ENCODE measurements at places on chromosomes 12 and 14. TPM values are rescaled to one million over a fixed set of nuclear protein-coding genes. Genes with fewer than 3 reads are reported as not detected.

DNA sequence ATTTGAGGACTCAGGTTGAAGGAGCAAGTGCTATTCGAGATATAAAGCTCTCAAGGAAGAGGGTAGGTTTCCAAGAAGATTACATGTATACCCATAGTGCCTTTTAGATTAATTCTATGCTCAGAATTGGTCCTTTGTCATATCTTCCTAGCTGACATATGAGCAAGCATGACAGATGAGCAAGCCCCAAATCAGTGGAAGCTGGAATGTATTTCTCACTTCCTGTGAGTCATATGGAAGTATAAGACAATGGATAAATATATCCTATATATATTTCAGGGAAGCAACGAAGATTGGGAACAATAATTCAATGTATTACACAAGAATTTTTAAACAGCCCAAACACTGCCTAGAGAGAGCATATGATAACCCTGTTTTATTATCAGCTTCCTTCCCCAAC, 674.1 kb upstream of the ATXN7L3B start:
- DNase-seq: peak; percentile 59

GRCh38 chr14:38762845-38763244, 340.2 kb downstream of the SEC23A start:
- DNase-seq: no peak

Gene CBX5
- total RNA-seq: 54.6 TPM

DNA sequence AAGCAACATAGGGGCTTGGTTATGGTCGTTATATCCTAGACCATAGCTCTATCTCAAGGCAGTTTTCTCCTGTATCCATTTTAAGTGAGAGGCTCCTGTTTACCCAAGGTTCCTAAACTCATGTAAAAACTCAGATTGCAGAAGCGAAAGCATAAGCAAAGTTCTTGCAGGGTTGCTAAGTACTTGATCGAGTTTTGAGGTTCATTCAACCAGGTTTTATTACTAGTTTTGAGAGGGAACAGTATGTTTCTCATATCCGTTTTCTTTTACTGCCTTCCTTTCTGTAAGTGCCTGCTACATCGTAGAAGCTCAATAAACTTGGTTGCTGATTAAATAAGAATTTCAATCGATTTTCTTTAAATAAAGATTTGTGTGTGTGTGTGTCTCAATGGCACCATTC, 5.1 kb downstream of the AKAP3 start:
- DNase-seq: no peak

Gene CLEC2A
- total RNA-seq: not detected
